ENCODE measurements at places on chromosomes 3 and 15.

DNA sequence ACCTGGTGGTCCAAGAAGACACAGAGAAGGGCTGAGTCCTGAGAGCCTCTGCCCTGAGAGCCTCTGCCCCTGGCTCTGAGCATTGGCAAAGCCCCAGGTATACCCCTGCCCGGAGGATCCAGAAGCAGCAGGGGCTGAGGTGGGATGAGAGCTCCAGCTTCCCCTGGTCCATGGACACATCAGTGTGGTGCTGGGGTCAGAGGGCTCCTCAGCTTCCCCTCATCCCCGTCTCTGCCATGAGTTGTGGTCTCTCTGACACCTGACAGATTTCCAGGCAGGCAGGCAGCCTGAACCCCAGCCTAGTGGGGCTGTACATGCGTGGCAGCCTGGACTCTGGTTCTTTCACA, 3.5 kb upstream of the KLF15 start:
- DNase-seq = no peak

GRCh38 chr3:36965440-36965839, 20.6 kb upstream of the TRANK1 start:
- peak; percentile 73 for DNase-seq

- DNase-seq = peak; percentile 45
These were observed 315.3 kb upstream of the UBE2E2 start for GRCh38 chr3:22887664-22888291.

DNA sequence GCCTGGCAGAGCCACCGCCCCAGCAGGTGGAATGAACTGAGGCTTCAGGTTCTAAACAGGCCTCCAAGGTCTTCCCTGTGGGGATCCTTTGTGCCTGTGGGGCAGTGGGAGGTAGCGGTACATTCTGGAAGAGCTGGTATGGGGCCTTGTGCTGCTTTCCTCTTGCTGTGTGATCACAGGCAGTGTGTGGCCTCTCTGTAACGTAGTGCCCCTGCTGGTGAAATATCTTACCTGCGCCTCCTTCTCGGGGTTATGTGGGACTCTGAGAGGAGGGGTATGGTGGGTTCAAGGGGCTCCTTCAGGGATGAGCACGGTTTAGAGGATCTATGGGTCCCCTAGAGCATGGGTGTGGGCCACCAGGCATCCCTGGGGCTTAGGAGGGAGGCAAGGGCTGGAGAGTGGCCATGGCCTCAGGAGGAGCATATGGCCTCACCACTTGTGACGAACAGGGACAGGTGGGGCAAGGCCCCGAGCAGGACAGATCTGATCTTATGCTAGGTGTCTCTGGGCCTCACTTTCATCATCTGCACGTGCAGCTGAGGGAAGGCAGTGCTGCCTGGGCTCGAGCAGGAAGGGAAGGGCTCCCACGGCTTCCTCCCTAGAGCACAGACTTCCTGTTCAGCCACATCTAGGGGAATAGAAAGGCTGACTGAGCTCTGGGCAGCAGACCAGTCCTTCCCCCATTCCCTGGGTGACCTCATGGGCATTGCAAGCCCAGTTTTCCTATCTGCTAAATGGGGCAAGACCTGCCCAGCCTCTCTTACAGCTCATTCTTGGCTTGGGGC, 1.9 kb upstream of the ALS2CL start:
- DNase-seq = peak; percentile 66

GRCh38 chr3:164533275-164533674, 545.0 kb downstream of the SI start:
- no peak for DNase-seq
